ENCODE measurements at places on chromosomes 1 and 21.
A peak's percentile ranks its signal among the peaks of the same experiment; 100 is the strongest.

- DNase-seq, result peak; percentile 35
Observed at GRCh38 chr1:4328402-4329071, 325.9 kb upstream of the AJAP1 start.

- DNase-seq, result no peak
Observed at GRCh38 chr1:5108740-5109139, 454.3 kb downstream of the AJAP1 start.

GRCh38 chr1:32020339-32020738 is 6.7 kb downstream of the KHDRBS1 start:
- peak; percentile 16 for DNase-seq

DNA sequence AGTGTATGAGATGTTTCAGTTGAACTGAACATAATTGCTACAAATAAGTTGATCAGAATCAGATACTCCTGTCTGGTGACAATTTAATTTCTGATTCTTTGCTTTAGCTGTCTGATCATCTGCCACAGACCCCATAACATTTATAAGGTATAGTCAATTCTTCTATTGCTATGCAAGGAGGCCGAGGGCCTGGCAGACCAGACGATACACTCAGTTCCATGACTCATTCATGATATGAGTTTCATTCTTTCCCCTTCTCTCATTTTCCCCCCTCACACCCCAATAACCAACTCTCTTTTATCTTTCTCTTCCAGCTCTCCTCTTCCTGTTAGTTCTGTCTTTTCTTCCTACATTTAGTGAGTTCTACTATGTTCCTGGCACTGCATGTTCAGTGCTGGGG is 236.8 kb downstream of the PAPPA2 start:
- no peak for DNase-seq

- DNase-seq, result peak; percentile 20
Observed at GRCh38 chr1:58964880-58965279, 181.0 kb upstream of the JUN start.

- no peak for DNase-seq
Observed at GRCh38 chr21:43190951-43191350, 22.1 kb downstream of the CRYAA start.

GRCh38 chr1:118128761-118129160 is 56.3 kb downstream of the SPAG17 start:
- no peak for DNase-seq

DNA sequence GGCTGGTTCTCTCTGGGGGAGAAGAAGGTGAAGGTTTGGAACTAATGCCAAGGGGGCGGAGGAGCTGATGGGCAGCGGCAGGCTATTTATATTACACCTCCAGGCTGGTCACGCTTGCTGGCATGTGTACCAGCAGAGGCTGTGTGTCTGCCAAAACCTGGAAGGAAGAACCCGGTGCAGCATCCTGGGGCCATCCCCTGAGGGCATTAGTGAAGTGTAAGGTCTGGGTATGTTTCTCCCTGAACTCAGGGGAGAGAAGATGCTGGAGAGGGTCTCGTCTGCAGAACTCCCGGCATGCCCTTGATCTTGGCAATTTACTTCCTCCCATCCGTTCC is 5.3 kb downstream of the DISP3 start:
- DNase-seq, result no peak

- DNase-seq, result no peak
Observed at GRCh38 chr21:27190601-27191000, 223.7 kb upstream of the ADAMTS5 start.

DNA sequence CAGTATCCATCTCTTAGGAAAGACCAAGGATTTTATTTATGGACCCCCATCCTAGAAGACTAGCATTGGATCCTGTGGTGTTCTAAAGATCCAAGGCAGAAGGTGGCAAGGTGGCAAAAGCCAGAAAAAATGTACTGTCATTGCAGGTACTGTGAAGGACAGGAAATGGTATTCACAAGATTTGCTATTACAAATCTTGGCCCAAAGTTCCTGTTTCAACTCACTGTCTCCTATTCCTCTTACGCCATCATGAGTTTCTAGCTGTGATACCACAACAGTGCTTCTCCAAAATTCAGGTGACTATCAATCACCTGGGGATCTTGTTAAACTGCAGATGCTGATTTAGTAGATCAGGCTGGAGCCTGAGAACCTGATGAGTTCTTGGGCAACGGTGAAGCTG is 21.4 kb downstream of the ACP6 start:
- no peak for DNase-seq

DNA sequence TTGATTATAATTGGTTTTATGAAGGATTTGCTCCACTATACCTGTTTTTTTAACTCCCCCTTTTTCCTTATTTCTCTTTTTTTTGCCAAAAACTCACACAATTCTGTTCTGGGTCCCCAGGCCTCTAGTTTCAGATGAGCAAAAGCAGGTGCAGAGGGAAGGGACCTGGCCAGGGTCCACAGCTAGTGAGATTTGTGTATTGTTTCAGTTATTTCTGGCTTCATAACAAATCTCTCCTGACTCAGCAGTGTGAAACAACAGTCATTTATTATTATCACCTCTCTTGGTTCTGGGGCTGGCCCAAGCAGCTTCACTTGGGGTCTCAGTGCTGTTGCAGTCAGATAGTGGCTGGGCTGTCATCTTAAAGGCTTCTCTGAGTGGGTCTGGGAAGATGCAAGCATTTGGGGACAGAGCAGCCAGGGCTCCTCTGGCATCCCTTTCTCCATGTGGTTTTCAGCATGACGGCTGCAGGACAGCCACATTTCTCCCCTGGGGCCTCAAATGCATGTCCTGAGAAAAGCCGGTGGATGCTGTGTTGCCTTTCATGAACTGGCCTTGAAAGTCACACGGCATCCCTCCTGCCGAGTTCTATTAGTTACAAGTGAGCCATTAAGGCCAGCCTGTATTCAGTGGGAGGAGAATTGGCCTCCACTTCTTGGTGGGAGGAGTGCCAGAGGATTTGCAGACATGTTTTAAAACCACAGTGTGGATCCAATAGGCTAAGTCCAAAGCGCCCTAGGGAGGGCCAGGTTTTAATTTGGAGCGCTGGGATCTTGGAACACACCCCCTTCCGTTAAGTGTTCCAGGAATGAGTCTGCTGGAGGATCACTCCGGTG is 137.1 kb downstream of the CAMTA1 start:
- no peak for DNase-seq

DNA sequence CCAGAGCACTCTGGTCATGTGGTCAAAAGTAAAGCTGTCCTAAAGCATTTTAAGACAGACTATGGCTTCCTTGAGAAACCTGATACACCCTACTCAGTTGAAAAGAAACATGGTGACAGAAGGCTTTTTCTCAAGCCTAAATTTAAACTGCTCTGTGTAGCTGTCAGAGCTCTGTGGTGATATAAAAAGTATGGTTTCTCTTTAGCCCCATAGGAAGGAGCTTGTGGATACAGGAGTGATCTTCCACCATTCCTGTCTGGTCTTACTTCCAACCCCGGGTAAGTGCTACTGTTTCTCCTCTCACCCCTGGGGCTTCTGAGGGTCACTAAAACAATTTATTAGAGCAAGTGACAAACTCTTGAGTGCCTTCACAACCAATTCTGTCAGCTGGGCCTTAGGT is 8.5 kb downstream of the TP53BP2 start:
- peak; percentile 52 for DNase-seq

- DNase-seq, result no peak
Observed at GRCh38 chr1:212219679-212220463, 65.3 kb upstream of the PPP2R5A start.

GRCh38 chr1:212560933-212561460 is 47.6 kb upstream of the ATF3 start:
- no peak for DNase-seq

GRCh38 chr1:28883242-28883616 is 31.1 kb upstream of the EPB41 start:
- peak; percentile 56 for DNase-seq

DNA sequence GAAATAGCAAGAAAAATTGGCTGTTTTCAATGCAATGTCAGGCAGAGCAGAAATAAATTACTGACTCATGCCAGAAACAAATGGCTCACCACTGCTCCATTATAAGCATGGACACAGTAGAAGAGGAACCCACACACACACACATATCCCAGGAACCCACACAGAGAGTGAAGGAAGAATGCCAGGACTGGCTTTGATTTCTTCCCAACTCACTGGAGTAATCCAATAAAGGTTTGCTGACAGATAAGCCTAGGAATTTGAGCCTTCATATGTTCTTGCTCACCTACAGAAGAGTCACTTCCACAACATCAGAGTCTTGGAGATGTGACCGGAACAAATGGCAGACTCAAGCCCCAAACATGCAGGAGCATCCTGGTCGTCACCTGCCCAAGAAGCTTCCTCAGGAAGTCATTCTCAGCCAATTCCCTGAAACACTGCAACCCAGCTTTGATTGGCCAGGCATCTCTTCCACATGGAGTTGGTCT is 2.2 kb downstream of the SH3BP5L start:
- no peak for DNase-seq

GRCh38 chr1:55535724-55536544 is 320.8 kb upstream of the USP24 start:
- DNase-seq, result no peak

GRCh38 chr1:184771190-184771691 is 16.6 kb upstream of the EDEM3 start:
- DNase-seq, result peak; percentile 79

GRCh38 chr1:234763910-234764309 is 153.9 kb upstream of the IRF2BP2 start:
- DNase-seq, result no peak

DNA sequence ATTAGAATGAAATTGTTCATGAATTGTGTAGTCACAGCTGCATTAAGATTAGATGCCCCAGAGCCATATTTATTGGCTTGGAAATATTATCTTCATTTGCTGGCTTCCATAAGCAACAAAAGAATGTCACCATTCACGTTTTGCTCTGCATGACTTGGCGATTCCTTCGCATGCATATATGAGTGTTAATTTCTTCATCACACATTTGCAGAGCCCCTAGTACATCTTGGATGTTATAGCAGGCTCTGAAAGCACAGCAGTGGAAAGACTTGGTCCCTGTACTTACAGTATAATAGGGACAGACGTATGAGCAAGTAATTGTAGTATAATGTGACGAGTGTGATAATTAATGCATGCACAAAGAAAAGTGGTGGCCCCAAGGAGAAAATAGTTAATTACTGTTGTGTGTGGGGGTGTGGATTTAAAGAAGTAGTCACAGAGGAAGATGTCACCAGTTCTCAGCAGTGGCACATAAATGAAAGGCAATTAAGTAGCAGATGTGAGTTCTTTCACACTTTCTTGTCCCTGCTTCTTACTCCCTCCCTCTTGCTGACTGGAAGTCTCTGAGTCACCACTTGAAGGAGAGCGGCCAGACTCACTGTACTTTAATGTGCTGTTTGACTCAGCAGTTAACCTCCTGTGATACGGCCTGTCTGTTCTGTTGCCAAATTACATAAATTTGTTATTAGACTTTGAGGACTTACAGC is 21.0 kb downstream of the S100A10 start:
- DNase-seq, result peak; percentile 83

DNA sequence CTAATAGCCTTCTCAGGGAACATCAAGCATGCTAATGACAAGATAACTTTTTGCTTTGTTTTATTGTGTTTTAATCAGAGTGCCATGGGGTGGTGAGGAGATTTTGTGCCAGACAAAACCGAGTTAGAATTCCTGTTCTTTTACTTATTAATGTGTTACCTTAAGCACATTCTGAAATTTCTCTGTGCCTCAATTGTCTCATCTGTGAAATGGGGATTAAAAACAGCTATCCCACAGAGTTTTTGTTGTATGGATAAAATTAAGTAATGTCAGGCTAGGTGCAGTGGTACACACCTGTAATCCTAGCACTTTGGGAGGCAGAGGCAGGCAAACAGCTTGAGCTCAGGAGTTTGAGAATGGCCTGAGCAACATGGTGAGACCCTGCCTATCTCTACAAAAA is 138.0 kb downstream of the PROX1 start:
- no peak for DNase-seq

DNA sequence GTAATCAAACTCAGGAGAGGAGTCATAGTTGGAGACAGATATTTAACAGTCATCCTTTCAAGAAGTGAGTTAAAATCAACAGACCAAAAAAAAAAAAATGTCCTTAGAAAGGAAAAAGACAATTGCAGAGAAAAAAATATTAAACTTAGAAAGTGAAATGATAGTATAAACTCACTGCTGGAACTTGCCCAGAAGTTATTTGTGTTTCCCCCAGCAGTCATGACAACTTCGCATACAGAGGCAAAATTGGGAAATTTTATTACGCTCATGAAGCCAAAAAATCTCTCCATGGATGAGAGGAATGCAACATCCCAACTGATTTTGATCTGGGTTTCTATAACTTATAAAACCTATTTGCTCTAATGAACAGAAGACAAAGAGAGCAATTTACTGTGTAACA is 198.2 kb downstream of the LRRC7 start:
- DNase-seq, result no peak

GRCh38 chr1:181545395-181545794 is 62.1 kb downstream of the CACNA1E start:
- no peak for DNase-seq

- no peak for DNase-seq
Observed at GRCh38 chr1:38571726-38572125, 287.8 kb downstream of the RRAGC start.

DNA sequence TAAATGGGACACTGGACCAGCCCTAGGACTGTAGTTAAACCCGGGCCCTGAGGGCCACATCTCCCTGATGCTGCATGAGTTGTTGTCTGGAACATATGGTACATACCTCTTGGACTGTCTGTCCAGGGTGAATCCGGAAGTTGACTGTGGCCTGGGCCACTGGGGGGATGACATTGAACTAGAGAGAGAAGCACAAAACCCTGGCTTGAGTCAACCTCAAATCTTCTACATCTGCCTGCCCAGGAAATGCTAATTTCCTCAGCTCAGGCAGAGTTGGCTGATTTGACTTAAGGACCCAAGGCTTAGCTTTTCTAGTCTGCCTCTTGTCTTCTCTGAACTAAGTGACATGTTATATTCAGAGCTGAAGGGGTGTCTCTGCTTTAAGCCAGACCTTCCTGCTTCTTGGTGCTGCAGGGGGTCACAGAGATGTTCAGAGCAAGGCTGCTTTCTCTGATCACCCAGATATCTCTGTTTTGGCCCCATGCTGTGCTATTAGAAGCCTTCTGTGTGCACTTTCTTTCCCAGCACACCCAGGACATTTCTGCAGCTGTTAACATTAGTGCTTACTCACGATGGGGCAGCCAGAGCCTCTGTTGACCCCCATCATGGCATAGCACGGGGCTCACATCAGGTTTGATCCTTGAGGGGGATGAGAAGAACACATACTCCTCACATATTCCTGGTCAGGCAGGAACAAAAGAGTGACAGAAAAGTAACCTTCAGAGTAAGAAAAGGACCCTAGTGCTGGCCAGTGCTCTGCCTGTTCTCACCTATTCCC is 9.6 kb downstream of the PM20D1 start:
- no peak for DNase-seq

GRCh38 chr1:66278260-66279021 is 255.5 kb upstream of the SGIP1 start:
- peak; percentile 31 for DNase-seq

All from OCI-M1 (cell line).